ENCODE measurements at places on chromosomes 5 and 9.

DNA sequence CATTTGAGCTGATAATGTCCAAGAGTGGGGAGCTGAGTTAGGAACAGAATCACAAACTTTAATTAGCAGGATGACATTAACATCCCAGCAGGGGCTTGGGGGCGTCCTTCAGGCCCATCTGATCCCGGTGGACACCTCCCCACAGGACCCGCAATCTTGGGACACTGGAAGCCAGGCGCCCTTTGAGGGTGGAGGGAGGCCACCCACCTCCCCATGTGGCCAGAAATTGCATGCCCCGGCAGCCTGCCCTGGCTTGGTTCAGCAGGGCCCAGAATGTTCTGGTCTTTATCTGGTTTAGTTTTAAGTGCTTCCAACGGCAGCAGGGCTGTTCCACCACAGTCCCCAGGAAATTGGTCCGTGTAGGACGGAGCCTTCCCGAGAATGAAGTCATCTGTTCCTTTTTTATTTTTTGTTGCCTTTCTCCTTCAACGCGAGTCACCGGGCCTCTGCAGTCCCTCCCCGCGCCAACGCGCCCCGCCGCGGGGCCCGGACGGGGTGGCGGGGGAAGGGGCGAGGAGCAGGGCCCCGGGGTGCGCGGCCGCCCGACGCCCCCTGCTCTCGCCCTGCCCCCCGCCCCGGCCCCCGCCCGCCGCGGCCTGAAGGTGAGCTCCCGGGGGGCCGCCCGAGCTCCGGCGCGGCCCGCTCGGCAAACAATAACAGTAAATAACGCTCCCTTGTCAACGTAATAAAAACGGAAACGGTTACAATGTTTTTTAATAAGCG is 207.9 kb downstream of the C9orf50 start:
- DNase-seq = no peak

DNA sequence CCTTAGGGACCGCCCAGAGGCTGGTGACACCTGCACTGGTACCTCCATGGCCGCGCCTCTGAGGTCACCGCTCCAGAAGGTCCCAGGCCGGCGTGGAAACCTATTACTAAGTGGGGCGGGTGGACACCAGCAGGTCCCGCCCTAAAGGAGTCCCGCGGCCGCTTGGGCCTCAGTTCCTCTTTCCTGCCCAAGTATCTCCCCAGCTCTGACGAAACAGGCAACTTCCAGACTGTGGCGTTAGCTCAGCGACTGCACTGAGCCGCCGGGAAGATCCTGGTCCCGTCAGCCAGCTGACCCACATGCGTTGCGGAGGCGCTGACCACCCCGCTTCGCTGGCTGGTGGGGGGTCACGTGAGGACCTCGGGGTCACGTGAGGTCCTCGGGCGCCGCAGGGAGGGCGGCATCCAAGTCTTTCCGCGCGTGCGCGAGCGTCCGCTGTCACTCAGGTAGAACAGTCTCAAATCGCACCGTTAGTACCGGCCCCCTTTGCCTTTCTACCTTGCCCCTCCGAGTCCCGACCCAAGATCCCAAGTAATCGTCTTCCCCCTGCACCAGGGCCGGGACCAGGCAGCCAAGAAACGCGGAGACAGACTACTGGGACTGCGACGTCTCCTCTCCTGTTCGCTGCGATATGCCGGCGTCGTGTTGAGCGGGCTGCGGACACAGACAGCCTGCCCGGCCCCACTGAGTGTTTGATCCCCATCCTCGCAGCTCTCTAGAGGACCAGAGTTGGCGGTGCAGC is 53.7 kb upstream of the KDM4C start:
- peak; percentile 83 for DNase-seq

GRCh38 chr5:42381973-42382372 is 41.3 kb upstream of the GHR start:
- no peak for DNase-seq

DNA sequence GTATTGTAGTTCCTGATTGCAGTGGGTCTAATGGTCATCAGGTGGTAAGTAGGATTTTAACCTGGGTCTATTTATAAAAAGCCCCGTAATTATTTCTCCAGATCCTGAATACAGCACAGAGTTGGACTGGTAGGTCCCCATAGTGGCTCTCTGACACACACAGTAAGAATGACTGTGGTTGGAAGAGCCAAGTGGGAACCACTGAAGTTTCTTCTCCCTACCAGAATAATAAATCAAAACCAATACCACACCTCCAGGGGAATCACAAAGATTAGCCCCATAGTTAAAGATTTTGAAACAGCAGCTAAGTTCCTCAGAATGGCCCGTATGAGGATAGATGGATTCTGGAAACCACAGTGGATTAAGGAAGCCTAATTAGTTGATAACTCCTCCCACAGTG is 68.4 kb upstream of the ZFR start:
- DNase-seq = no peak

- DNase-seq = no peak
Observed at GRCh38 chr5:145991044-145991575, 54.7 kb downstream of the SH3RF2 start.

DNA sequence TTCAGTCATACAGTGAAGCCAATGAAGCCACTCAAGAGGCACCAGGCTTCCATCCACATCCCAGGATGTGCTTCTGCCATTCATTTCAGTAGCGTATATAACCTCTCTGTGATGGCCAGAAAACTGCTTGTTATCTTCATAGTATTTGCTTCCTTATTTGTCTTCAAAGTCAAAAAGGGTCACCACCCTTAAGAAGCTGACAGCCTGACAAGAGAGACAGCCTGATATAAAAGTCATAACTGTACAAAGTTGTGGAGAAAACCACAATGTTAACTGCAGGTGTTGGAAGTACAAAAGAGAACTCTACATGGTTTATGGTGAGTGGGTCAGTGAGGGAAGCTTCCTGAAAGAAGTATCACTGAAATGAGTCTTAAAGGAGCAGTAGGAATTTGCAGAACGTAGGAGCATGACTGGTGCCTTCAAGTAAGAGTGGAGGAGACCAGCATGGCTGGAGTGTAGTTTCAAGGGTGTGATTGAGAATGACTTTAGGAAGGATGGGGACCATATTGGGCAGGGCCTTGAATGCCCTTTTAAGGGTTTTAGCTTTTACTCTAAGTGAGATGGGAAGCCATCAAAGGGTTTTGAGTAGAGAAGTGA is 33.7 kb downstream of the NIM1K start:
- DNase-seq = no peak

DNA sequence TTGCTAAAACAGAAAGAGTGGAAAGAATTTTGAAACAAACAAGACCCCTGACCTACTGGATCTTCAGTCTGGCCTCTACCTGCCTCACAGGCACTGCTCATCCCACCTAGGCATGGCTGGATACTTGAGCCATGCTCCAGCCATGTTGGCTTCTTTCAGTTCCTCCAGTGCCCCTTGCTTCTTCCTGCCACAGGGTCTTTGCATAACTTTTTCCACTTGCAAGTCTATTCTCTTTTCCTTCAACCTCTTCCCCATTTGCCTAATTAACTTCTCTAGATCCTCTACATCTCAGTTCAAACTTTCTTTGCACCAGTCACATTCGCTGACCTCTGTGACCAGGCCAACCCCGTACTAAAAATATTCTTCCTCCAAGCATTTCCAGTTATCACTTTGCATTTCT is 50.4 kb downstream of the STARD4 start:
- no peak for DNase-seq

DNA sequence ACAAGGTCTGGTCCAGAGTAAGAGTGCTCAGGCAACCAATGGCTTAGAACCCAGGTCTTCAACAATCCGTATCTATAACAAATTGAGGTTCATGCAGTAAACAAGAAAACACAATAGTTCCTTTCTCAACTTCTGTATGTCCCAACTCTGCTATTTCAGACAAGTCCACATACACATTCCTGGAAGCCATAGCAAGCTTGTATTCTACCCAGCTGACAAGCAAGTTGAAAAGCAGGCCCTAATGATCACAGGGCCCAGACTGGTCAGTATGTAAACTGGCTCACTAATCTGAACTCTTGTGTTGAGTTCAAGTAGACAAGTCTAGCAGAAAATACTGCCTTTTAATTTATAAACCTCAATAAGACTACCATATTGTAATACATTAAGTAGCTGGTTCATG is 26.9 kb downstream of the FNIP1 start:
- DNase-seq = no peak

- no peak for DNase-seq
Observed at GRCh38 chr5:141313711-141314110, 6.9 kb downstream of the TAF7 start.

GRCh38 chr5:51678330-51678729 is 295.1 kb downstream of the ISL1 start:
- DNase-seq = no peak

DNA sequence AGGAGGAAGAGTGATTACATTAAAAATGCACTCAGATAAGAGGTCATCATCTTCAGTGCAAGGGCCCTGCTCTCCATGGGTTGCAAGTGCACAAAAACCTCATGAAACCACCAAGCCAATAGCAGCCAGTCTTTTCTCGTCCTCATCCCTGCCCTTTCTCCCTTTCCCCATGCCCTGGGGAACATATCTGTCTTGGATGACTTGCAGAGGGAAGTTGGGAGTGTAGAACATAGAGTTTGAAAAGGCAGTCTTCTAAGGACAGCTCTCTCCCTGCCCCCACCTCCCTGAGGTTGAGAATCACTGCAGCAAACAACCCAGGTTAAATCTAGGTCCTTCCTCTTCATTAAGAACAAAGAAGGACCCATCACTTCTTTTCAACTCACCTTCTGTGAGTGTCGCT is 22.0 kb downstream of the DDX31 start:
- DNase-seq = no peak

DNA sequence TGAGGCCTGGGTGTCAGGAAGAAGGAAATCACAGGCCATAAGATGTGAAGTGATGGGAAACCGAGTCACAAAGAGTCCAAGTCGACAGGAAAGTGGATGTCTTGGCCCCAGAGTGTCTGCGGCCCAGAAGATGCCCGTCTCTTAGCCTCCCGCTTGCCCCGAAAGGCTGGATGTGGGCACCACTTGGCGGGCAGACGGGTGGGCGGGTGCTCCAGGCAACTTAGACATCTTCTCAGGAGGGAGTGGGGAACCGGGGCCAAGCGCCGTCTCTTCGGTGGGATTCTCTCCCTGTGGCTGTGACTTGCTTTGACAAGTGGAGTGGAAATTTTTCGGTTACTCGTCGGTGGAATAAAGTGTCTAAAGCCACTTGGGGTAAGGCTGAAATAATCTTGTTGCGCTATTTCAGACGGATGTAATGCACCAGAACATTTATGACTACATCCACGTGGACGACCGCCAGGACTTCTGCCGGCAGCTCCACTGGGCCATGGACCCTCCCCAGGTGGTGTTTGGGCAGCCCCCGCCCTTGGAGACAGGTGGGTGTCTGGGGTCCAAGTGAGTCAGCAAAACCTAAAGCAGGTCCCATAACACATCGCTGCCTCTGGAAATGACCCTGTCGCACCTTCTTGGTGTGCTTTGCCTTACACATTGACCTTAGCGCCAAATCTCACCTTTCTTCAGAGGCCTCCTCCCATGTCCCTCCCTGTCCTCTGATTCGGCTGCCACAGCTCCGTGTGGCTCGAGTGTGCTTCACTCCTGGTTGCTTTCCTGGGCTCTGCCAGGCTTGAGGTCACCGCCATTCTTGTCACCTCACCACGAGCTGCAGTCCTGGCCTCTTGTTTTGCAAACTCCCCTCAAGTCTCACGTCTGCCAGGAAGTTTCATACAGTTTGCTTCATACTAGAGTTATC is 20.4 kb upstream of the EXOC3 start:
- no peak for DNase-seq

- no peak for DNase-seq
Observed at GRCh38 chr5:145996135-145996534, 59.8 kb downstream of the SH3RF2 start.

DNA sequence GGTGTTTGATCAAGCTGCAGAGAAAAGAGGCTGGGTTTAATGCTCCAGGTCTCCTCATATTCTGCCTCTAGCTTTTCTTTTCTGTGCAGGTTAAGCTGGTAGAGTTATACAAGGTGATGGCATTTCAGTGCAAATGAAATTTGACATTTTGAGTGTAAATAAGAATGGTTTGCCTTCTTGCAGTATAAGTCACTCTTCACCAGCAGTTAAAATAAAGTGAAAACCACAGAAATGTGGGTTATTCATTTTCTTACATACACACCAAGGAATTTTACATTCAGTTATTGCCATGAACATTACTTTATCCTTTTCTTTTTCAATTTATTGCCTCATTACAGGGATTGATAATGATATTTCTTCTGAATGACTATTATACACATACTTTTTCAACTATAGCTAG is 337.5 kb upstream of the PCSK5 start:
- no peak for DNase-seq

- DNase-seq = no peak
Observed at GRCh38 chr5:79070350-79070667, 742 bp downstream of the BHMT2 start.

DNA sequence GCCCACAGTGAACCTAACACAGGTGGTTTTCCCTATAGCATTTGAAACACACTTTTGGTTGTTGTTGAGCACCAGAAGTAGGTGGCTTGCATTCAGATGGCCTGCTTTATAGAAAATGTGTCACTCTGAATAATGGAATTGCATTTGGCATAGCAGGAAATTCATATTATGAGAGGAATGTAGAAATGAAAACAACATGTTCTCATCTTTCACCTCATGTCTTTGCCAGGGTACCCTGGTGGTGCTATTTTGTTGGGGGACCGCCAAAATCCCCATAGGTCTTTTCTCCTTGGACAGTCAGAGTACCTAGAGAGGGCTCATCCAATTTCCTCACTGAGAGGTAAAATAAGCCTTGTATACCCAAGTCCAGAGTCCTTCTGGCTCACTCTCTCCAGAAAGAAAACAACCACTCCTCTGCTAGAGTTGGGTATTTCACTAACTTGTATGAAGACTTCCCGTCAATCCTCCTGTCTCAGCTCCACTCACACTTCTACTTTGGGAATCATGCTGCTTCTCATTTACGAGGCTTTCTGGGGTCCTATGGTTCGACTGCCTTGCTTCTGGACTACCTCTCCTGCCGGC is 67.4 kb downstream of the MRPS27 start:
- DNase-seq = no peak

DNA sequence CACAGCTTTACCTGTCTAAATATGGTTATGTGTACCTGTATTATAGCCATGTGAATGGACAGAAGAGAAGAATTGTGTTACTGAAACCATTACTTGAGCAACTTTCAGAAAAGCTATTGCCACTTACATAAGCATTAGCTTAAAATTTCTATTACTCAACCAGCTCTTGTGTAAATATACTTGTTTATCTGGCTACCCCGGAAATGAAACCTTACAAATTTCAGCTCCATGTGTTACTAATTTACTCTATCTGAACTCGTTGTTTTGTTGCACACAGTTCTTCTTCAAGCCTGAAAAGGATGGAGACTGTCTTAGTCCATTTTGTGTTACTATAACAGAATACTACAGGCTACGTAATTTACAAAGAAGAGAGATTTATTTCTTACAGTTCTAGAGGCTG is 22.5 kb upstream of the ADAMTSL1 start:
- no peak for DNase-seq

DNA sequence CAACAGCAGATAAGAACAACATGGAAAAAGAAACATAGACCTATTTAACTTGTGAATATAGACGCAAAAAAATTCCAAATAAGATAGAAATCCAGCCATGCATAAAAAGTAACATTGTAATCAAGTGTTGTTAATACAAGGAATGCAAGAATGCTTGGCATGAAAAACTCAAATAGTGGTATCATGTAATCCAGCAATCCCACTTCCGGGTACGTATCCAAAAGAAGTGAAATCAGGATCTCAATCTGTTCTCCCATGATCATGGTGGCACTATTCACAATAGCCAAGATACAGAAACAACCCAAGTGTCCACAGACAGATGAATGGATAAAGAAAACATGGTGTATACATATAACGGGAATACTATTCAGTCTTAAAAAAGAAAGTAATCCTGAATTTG is 437.4 kb downstream of the ARHGEF28 start:
- no peak for DNase-seq
